ENCODE measurements at places on chromosomes 3 and 15. TPM values are rescaled to one million over a fixed set of nuclear protein-coding genes. Genes with fewer than 3 reads are reported as not detected.

DNA sequence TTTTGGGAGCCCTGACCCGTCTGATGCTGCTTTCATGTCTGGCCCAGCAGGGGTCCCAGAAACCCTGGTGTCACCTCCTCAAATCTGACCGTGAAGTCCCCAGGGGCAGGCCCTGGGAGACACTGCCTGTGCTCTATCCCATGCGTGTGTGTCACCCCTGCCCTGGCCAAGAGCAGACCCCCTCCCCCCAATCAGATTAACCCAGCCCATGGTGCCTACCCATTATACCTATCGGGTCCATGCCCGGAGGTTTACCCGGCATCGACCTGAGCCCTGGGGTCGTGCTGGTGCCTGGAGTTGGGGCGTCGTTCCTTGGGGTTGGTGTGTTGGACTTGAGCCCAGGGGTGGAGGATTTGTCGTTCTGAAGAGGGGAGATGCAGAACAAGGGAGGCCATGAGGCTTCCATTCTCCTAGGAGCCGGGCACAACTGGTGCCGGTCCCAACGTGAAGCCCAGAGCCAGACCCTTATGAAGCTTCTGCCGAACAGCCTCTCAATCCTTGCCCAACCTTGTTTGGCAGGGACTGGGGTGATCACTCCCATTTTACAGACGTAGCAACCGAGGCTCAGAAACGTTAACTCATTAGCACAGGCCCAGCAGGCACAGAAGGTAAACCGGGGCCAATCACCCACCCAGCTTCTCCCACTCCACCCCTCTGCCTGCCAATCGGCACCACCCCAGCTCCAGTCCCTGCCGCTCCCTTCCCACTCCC lies 39.6 kb downstream of the TLE3 start:
- no peak for DNase-seq

GRCh38 chr3:187540847-187541246 lies 129.3 kb downstream of the SST start:
- DNase-seq = no peak

ISLR gene
- 0.74 TPM for total RNA-seq

GABRR3 gene
- not detected for total RNA-seq

CGNL1 gene
- total RNA-seq = 1.1 TPM
